ENCODE measurements at places on chromosomes 12 and 14. TPM values are rescaled to one million over a fixed set of nuclear protein-coding genes. Genes with fewer than 3 reads are reported as not detected.

B4GALNT3 gene
- total RNA-seq, result 4.3 TPM

MGP gene
- total RNA-seq, result 0.60 TPM

LTB4R2 gene
- total RNA-seq, result 19.4 TPM

GYS2 gene
- total RNA-seq, result 0.17 TPM

STYK1 gene
- 3.1 TPM for total RNA-seq

GRCh38 chr12:57452181-57452936, 2.7 kb upstream of the INHBE start:
- H3K27me3 ChIP-seq, result no peaks in the 10 kb centered on the region
- no peak for DNase-seq
- no peak overlapping the region for H3K27ac ChIP-seq

- H3K4me1 ChIP-seq, result peaks cover 18% of the 10 kb centered on the region
- DNase-seq, result no peak
- H3K27ac ChIP-seq, result no peak overlapping the region
- no peaks in the 10 kb centered on the region for H3K36me3 ChIP-seq
Measured at GRCh38 chr12:48029491-48030172, 25.4 kb upstream of the COL2A1 start.

DNA sequence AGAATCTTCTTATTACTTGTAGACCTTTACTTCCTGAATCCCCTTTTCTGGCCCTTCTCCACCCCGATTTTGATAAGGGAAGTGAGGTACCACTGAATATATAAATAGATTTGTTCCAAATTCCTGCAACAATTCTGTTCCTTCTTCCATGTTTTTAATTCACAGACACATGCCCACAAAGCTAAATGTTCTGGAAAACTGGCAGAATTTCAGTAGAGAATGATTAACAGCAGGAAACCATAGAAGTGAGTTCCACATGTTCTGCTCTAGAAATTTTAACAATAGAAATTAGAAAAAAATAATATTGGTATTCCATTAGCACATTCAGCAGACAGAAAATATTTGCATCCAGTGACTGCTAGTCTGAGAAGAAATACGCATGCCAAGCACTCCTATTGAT, 139.6 kb downstream of the SLC2A13 start:
- H3K4me3 ChIP-seq, result no peak overlapping the region
- H3K36me3 ChIP-seq, result no peaks in the 10 kb centered on the region
- H3K4me1 ChIP-seq, result no peaks in the 10 kb centered on the region
- H3K27me3 ChIP-seq, result no peaks in the 10 kb centered on the region

DNA sequence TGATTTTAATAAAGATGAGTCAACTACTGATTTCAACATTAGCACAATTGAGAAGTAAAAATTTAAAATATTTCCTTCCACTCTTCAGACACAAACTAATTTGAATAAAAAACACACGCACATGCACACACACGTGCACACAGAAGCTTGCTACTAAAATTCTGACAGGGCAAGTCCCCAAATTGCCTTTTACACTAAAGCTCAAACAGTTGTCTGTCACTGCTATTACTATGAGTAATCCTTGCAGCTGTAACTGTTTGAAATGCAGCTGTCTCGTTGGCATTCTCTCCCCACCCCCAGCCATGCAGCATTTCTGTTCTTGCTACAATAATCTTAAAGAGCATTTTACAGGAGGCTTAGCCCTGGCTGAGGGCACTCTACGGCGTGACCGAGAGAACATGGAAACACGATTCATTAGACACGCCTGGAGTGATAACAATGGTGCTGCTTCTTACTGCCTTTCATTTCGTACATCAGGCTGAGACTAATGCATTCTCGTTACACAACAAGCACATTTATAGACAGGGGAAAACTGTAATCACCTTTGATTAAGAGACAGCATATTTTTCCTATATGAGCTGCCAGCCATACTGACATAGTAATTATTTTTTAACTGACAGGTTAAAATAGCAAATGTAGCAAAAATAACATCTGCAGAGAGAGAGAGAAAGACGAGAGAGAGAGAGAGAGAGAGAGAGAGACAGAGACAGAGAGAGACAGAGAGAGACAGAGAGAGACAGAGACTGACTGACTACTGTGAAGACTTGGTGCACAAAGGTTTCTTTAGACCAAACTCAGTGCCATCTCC, 153.8 kb downstream of the MED13L start:
- peaks cover 5% of the 10 kb centered on the region for H3K36me3 ChIP-seq
- peaks cover 25% of the 10 kb centered on the region for H3K4me1 ChIP-seq
- H3K27me3 ChIP-seq, result no peaks in the 10 kb centered on the region
- H3K27ac ChIP-seq, result no peak overlapping the region
- no peak for DNase-seq

DNA sequence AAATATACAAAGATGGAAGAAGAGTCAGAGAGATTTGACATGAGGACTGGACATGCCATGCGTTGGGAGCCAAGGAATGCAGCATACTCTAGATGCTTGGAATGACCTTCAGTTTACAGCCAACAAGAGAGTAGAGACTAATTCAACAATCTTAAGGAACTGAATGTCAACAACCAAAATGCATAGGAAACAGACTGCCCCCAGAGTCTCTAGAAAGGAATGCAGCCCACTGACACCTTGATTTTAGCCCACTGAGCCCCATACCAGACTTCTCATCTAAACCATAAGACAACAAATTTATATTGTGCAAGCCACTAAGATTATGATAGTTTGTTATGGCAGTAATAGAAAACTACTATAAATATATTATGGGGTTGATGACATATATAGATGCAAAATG, 611.2 kb downstream of the RPS29 start:
- no peaks in the 10 kb centered on the region for H3K4me1 ChIP-seq
- H3K27ac ChIP-seq, result no peak overlapping the region
- DNase-seq, result no peak
- no peak overlapping the region for H3K4me3 ChIP-seq
- no peaks in the 10 kb centered on the region for H3K36me3 ChIP-seq

Data from activated naive CD8-positive, alpha-beta T cell treated with anti-CD3 and anti-CD28 coated beads, Interleukin-2, amount 10 ng/mL, durations not matched to agents 7 days and 5 days (primary cell).